ENCODE measurements at places on chromosomes 5 and 9.

GRCh38 chr5:56111404-56111781 is 116.6 kb upstream of the IL6ST start:
- DNase-seq, result no peak

DNA sequence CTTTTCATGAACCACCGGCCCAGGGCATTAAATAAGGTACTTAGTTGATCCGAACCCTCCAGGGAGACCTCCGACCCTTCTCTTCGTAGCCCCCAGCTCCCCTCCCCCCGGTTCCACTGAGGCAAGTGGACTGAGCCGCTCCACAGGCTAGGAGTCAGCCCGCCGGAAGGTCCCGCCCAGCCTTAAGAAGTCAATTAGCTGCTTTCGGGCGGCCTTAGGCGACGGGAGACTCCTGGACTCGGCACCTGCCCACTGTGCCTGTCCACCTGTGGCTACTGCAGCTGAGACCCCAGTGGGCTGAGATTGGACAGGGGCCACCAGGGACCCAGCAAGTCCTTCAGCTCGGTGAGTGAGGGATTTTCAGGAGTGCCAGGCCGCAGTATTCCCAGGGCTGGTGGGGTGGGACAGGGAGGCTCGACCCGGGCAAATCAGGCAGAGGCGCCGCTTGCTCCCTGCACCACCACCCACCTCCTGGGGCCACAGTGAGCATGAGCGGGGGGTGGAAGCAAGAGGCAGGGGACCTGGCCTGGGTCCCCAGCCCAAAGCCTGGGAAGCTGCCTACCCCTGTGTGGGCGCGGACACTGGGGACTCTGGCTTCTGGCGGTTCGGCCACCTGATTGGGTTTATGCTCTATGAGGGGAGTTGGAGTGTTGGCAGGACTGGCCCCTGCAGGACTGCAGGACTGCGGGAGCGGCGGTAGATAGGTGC is 39.6 kb upstream of the SPATA31E1 start:
- DNase-seq, result no peak

- peak; percentile 3 for DNase-seq
These were observed 422.5 kb downstream of the KDM4C start for GRCh38 chr9:7180247-7180646.

- DNase-seq, result no peak
These were observed 99.3 kb downstream of the FOCAD start for GRCh38 chr9:20783057-20784038.

DNA sequence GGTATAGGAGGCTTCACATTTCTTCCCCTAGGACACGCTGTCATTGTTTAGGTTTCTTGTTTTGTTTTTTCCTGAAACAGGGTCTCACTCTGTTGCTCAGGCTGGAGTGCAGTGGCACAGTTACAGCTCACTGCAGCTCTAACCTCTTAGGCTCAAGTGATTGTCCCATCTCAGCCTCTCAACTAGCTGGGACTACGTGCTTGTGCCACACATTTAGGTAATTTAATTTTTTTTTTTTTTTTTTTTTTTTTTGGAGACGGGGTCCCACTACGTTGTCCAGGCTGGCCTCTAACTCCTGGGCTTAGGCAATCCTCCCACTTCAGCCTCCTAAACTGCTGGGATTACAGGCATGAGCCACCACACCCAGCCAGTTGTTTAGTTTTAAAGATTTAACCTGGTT is 66.2 kb downstream of the EXOSC2 start:
- DNase-seq, result no peak

- peak; percentile 5 for DNase-seq
These were observed 1168.1 kb downstream of the TAF11L14 start for GRCh38 chr5:18802336-18802735.

- no peak for DNase-seq
These were observed 29.0 kb downstream of the LIFR start for GRCh38 chr5:38527475-38527874.

DNA sequence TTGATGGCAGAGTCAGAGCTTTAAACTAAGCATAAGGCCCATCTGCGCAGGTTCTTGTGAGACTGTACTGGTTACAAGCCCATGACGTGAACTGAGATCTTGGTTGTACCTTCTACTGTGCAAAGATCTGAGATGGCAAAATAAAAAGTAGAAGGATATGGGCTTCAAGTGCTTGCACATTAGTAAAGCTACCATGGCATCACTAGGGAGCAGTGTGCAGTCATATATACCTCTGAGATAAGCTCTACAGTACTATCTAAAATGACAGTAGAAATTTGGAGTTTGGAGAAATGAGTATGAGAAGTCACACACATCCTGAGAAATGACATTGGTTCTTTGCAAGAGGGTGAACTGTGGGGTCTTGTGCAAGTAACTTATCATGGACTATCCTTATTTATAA is 408.2 kb upstream of the PRR16 start:
- DNase-seq, result peak; percentile 64

GRCh38 chr5:141969783-141970771 is 1.2 kb downstream of the RNF14 start:
- DNase-seq, result no peak

GRCh38 chr5:93348231-93348630 is 232.8 kb downstream of the NR2F1-AS1 start:
- peak; percentile 5 for DNase-seq

GRCh38 chr5:150661821-150662596 is 958 bp downstream of the MYOZ3 start:
- no peak for DNase-seq

- DNase-seq, result no peak
These were observed 83.0 kb downstream of the ELAVL2 start for GRCh38 chr9:23743036-23743435.

- no peak for DNase-seq
These were observed 679 bp upstream of the KDM4C start for GRCh38 chr9:6757132-6757455.

- peak; percentile 45 for DNase-seq
These were observed 96.8 kb upstream of the NREP start for GRCh38 chr5:111853748-111854147.

DNA sequence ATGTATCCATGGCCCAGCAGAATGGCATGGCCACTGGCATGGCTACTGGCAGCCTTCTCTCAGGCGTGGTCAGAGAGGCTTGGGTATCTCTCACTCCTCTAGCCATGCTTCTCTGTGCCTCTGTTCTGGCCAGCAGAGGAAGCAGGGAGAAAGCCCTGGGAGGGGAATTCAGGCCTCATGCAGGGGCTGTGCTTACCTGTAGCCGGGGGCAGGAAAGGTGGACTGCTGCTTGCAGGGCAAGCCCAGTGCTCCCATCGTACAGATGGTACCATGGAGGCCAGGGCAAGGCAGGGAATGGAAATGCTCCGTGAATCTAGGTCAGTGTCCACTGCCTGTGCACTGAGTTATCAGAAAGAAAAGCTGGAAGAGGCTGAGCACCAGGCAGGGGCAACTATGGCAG is 2.7 kb downstream of the OR13J1 start:
- DNase-seq, result no peak

DNA sequence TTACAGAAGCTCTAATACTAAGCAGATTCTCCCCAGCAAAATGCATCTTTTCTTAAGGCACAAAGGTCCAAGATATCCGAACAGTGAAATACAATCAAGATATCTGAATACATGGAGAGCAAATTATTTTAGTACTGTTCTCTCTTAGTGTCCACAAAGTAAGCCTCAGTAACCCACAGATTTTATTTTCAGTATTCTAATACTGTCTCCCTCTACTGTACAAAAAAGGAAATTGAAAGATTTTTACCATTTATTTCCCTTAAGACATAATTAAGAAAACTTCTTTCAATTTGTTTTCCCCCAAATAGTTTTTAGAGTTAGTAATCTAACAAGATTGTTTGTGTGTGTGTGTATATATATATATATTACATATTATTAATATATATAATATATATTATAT is 24.7 kb upstream of the NOL6 start:
- DNase-seq, result no peak

- DNase-seq, result peak; percentile 7
These were observed 378.2 kb downstream of the FAM170A start for GRCh38 chr5:120007598-120007997.

DNA sequence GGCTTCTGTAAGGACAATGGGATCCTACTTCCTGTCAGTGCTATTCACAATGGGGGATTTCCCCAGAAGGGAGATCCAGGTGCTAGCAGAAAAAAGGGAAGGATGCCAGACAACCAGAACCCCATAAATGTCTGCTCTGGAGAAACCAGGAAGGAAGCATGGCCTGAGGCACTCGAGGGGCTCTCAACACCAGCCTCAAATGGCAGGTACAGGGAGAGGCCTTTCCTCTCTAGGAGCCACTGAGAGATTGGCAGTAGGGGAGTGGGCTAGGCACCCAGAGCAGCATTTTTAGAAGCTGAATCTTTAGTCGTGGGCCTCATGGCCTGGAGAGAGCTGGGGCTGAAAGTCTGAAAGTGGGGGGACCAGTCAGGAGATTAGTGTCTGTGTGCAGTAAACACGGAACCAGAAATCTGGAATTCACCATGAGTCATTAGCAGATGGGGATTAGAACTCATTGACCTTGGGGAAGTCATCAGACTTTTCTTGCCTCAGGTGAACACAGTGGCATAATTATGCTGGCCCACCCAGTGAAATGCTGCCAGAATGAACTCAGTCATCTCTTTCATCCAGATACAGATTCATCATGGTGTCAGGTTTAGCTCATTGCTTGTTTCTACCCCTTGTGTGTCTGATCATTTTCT is 28.3 kb downstream of the ARHGEF28 start:
- peak; percentile 29 for DNase-seq

DNA sequence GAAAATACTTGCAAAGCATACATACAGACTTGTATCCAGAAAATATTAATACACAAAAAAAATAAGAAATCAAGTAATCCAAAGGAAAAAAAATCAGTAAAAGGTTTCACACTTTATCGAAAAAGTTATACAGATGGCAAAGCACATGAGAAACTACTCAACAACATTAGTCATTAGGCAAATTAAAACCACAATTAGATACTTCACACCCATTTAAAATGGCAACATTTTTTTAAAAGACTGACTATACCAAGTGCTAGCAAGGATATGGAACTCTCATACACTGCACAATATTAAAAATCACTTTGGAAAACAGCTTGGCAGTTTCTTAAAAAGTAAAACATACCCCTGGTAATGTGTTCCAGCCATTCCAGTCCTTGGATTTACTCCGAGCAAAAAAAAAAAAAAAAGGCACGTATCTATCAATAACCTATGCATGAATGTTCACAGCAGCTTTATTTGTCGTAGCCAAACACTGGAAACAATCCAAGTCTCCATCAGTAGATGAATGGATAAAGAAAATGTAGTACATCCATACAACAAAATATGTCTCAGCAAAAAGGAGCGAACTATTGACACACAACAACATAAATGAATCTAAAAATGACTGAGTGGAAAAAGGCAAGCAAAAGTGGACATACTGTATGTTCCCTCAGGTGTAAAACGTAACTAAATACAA is 66.0 kb downstream of the GNAQ start:
- no peak for DNase-seq

DNA sequence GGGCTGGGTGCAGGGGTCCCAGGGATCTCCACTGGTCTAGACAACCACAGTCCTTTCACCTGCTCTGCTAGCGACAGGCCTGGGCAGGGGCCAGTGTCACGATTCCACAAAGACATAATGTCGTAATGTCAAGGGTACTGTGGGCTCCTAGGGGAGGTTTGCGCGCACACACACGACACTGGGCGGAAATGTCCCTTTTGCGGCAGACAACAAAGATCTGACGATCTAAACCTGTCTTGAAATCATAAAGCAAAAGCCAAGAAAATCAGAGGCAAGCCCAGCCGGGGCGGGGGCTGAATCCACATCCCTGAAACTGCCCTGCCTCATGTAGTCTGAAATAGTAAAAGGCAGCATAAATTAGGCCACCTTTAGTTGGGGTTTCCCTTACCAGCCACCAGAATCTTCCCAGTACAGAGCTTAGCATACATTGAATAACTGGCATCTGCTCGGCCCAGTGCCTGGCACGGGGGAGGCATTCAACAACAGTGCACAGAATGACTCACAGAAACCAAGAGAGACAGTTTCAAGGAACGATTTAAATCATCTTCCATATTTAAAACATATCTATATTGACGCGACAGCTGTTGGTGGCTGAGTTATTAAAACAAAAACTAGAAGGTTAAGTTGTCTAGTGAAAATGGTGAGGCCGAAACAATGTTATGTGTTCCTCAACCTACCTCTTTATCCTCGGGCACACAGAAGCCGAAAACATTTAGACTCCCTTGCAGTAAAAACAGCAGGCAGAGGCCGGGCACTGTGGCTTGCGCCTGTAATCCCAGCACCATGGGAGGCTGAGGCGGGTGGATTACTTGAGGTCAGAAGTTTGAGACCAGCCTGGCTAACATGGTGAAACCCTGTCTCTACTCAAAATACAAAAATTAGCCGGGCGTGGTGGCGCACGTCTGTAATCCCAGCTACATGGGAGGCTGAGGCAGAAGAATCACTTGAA is 151.0 kb downstream of the MYO10 start:
- peak; percentile 19 for DNase-seq

DNA sequence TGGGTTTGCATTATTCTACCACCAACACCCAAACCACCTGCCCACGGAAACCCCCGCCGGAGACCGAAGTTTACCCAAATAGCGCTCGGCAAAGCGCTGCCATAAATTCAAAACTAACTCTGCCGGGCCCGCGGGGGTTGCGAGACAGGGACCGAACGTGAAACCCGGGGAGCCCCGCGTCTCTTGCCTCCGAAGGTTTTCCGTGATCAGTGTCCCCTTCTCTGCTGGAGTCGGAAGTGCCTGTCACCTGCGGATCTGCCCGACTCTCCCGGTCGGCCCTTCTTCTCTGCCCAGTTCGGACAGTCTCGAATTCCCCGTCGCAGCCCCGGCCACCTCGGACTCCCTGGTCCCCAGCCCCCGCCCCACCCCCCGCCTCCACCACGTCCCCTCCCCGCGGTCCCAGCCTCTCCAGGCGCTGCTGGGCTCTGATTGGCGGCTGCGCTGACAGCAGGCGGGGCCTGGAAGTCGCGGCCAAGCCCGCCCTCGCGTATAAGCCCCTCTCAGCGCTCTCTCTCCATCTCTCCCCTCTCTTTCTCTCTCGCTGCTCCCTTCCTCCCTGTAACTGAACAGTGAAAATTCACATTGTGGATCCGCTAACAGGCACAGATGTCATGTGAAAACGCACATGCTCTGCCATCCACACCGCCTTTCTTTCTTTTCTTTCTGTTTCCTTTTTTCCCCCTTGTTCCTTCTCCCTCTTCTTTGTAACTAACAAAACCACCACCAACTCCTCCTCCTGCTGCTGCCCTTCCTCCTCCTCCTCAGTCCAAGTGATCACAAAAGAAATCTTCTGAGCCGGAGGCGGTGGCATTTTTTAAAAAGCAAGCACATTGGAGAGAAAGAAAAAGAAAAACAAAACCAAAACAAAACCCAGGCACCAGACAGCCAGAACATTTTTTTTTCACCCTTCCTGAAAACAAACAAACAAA is at the start of gene RORB:
Gene RORB (plus strand): TSS at position 517 of the 929 bp plus-strand sequence. CDS start 642 bp downstream, outside the sequence.
- peak; percentile 12 for DNase-seq

DNA sequence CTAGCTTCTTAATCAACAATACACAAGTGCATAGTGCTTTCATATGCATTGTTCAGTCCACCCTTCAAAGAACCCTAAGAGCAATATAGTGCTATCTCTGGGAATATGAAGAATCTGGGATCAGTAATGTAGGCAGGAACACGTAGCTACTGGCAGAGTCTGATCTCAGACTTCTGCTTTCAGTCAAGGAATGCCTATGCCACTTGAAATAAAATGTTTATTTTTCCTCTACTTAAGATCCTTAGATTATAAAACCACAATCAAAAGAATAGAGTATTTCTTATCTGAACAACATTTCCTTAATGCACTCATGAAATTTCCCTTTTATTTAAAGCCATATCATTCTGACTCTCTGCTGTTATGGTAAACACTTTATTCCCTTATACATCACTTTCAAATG is 1407.8 kb upstream of the C9orf72 start:
- no peak for DNase-seq

GRCh38 chr5:168447808-168448207 is 38.5 kb upstream of the RARS1 start:
- DNase-seq, result no peak

- DNase-seq, result no peak
These were observed 22.1 kb downstream of the CEP72 start for GRCh38 chr5:634191-634590.
